ENCODE measurements at places on chromosomes 5 and 9.

DNA sequence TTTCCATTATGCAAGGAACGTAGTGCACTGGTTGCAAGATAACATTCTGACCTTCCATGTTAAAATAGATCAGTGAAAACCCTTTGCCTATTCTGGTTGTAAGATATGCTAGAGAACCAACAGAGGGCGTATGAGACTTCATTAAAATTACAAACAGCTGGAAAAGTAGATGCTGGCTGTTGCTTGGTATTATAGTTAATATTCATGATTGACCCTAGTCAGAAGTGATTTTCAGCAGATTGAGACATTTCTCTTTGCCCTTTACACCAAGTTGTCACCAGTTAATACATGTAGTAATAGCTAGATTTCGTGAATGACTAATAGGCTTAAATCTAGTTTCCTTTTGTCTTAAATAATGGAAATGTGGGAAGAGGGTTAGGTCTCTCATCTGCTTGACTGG is 13.8 kb upstream of the FGF18 start:
- DNase-seq = no peak

GRCh38 chr5:81837667-81838306 is 86.9 kb upstream of the SSBP2 start:
- no peak for DNase-seq

DNA sequence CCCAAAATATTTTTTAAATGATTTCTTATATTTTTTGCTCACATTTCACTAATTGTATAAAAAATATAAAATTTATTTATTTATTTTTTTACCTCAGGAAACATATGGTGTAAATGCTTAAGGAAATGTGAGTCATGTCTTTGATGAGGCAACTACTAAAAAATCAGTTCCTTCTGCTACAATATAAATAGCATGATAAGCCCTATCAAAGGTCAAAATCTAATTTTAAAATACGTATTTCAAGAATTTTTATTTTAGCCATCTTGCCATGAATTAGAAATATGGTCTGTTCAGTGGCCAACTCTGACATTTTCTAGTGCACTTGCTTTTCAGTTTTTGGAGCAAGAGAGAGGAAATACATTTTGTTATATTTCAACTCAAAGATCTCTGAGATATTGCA is 50.5 kb downstream of the PDE4D start:
- DNase-seq = no peak

DNA sequence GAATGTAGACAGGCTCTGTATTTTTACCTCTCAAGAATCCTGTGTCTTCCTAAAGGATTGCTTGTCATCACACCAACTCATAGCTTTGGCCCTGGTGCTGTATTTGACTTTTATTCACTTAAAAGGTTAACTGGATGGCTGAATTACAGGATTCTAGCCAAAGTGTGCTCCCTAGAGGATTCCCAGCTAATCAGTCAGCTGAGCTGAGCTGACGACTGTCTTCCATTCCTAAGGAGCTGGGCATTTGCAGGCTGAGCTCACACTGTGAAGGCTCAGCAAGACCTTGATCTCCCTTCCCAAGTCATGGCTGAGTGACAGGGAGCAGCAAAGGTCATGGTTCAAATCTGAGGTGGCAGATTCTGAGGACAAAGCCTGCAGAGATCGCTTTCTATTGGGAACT is 59.0 kb upstream of the PALM2AKAP2 start:
- no peak for DNase-seq

DNA sequence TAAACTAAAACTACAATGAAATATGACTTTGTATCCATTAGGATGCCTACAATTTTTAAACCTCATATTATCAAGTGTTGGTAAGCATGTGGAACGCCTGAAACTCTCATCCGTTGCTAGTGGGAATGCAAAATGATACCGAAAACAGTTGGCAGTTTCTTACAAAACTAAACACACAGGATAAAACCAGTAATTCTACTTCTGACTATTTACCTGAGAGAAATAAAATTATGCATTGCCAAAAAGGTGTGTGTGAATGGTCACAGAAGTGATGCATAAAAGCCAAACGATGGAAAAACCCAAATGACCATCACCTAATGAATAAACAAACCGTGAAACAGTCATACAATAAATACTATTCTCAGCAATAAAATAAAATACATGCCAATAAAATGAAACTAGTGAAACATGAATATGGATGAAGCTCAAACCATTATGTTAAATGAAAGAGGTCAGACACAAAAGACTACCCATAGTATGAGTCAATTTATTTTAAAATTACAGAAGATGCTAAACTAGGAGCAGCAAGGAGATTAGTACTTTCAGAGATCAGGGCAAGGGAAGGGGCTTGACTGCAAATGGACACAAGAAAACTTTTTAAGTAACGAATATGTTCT is 13.4 kb downstream of the AUH start:
- no peak for DNase-seq

- no peak for DNase-seq
Measured at GRCh38 chr9:136339173-136339957, 12.0 kb downstream of the GPSM1 start.

DNA sequence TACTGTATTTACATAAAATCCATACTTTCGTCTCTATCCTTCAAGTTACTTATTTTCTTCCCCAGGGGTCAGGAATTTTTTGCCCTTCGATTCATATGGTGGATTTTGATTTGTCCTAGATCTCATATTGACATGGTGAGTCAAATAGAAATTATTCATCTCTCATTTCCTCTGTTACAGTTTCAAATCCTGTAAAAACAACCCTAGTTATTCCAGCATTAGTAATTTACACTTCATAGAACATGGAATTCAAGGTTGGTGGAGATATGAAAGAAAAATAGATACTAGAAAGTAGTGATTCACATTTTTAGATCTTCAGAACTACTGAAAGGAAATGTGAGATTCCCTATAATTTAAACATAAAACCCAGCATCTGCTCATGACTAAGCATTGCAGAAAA is 1331.0 kb upstream of the CDH9 start:
- no peak for DNase-seq

DNA sequence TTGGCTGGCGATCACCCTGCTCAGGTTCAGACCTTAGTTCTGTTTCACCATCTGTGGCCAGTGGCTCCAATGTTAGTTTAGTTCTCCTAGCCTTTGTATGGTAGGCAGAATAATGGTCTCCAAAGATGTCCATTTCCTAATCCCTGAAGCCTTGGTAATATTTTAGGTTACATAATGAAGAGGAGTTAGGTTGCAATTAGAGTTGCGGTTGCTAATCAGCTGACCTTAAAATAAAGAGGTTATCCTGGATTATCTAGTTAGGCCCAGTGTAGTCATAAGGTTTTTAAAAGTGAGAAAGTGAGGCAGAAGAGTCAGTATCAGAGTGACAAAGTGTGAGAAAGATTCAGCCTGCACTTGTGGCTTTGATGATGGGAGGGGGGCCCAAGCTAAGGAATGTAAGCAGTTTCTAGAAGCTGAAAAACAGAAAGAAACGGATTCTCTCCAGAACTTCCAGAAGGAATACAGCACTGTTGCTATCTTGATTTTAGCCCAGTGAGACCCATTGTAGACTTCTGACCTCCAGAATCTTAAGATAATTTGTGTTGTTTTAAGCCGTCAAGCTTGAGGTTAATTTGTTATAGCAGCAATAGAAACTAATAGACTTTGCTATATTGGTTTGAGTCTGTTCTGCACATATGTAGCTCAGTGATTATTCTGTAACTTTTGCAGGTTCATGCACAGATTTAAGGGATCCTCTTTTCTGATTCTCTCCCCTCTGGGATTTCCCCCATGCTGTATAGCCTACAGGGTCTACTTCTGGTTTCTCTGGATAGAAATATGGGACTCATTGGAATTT is 21.6 kb downstream of the LNPEP start:
- DNase-seq = no peak

DNA sequence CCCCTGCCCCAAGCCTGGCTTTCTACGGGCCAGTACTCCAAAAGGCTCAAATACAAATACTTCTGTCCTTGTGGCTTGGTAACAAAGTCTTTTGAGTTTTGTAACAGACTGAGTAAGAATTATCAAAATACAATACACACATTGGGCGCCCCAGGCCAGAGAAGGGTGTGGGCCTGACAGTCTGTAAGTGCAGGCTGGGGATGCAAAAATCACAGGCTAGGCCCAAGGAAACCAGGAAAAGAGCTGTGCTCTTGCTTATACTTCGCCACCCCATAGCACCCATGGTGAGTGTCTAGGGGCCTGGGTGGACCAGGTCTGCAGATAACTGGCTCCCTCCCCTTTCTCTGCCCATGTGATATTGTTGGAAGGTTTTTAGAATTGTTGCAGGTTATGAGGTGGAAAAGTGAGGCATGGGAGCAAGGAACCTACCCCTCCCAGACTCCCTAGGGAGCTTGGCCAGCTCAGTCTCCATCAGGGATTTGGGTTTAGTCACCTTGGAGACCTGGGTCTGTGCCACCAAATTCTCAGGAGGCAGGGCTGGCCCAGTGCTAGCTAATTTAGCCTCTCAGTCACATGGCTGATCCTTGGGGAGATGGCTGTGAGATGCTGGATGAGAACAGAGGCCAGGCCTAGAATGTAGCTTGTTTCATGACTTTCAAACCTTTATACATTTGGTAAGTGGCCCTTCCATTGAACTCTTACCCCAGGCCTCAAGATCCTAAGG is 72.9 kb downstream of the TARS1 start:
- no peak for DNase-seq

GRCh38 chr5:60274747-60275146 is 381.2 kb upstream of the PDE4D start:
- DNase-seq = no peak

DNA sequence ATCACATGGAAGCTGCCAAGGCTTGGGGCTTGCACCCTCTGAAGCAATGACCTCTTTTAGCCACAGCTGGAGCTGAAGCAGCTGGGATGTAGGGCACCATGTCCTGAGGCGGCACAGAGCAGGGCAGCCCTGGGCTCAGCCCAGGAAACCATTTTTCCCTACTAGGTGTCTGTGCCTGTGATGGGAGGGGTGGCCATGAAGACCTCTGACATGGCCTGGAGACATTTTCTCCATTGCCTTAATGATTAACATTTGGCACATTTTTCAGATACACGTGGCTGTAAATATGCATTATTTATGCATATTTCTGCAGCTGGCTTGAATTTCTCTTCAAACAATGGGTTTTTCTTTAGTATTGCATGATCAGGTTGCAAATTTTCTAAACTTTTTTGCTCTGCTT is 81.7 kb downstream of the OSMR start:
- DNase-seq = no peak

GRCh38 chr5:153636670-153637451 is 146.4 kb downstream of the GRIA1 start:
- no peak for DNase-seq

DNA sequence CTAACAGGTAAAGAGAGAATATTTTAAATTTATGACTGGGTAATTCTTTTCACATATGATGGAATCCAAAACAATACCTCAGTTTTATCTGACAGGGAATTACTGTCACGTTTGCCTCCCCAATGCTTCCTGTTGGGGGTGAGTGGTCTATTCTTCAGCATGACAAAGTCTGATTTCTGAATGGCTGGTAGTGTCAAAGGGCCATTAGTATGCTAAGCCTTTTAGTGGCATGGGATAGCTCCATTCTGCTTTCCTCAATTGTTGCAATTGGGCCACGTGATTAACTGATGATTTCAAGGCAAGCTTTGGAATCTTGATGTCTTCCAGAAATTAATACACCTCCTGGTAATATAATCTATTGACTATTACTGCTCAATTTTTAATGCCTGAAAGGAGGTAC is 14.7 kb upstream of the NDUFS4 start:
- DNase-seq = no peak

DNA sequence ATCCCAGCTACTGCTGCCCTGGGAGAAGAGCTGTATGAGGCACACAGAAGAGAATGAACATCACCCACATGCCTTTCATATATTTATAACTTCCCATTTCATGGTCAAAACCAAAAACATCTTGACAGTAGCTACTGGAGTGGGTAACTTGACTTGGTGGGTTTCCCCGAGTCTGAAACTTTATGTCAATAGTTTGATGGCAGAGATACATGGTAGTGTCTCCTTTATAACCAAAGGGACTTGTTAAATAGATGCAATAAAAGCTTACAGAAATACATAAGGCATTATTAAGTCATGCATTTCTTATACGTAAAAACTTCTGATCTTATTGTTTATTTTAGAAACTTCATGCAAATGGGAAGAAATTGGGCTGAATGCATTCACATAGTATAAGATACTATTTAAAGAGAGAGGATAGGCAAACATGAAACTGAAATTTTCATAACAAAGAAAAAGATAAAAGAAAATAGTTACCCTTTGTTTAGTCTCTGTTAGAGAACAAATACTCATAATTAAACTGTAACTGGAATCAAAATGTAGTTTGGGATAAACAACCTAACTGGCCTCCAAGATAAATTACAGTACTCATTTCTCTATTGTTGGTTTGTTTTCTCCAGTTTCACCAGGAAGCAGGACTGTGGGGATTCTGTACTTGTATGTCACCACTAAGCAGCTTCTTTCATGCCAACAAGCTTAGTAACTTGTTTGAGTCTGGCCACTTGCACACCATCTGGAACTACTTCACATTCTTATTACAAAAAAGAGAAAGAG is 459.3 kb upstream of the MEF2C start:
- DNase-seq = no peak

DNA sequence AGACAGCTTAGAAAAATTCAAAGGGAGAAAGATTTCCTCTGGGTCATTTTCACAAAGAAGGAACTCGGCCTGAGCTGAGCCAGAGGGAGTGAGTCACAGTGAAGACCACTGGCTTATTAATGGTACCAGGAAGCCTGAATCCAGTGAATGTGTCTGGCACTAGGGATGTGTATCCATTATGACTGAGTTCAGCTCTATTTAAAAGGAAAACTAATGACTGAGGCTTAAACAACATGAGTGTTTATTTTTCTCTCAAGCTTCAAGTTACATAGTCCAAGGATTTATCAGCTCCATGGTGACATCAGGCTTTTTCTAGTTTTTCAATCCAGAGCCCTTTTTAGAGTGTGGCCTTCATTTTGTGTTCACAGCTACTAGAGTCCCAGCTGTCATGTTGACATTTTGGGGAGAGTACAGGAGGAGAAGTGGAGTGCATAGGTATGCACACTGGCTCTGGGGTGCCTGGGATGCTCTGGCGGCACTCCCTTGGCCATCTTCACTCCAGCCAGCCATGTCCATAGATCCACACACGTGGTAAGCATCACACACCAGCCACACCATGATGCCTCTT is 159.5 kb upstream of the ERCC6L2 start:
- no peak for DNase-seq

DNA sequence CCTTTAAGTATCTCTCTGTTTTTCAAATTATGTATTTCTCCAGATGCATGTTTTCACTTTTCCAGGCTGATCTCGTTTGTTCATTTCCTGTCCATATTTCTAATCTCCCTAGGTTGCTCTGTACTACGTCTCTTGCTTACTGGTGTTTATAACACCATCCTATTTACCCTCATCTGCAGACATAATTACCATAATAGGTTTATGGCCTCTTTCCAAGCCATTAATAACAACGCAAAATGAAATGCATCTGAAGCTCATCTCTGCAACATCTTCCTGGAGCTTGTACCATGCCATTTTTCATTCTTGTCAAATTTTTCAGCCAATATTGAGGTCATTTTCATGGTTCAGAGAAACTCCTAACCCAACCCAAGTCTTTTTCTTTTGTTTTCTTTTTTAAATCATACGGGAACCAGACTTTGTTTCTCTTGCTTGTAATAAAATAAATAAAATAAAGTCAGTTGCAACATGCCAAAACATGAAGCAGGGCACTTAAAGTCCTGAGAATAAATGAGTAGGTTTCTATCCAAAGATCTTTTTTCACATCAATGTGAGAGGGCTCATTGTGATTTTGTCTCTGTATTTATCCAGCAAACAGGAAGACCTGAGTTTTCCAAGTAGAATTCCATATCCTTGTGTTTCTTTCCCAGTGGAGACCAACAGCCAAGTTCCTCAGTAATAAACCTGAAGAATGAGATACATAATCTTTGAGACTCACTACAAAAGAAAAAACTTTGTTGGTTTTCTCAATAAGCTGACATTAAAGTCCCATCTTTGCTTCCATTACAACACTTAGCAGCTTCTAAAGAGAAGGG is 37.0 kb downstream of the DPYSL3 start:
- DNase-seq = no peak

All from occipital lobe (tissue), 3 donors.